ENCODE measurements at places on chromosomes 2 and 18.

- no peak for DNase-seq
Observed at GRCh38 chr2:169683054-169683424, 11.2 kb downstream of the CFAP210 start.

GRCh38 chr2:38370664-38371063 lies 6.4 kb downstream of the ATL2 start:
- DNase-seq, result no peak

DNA sequence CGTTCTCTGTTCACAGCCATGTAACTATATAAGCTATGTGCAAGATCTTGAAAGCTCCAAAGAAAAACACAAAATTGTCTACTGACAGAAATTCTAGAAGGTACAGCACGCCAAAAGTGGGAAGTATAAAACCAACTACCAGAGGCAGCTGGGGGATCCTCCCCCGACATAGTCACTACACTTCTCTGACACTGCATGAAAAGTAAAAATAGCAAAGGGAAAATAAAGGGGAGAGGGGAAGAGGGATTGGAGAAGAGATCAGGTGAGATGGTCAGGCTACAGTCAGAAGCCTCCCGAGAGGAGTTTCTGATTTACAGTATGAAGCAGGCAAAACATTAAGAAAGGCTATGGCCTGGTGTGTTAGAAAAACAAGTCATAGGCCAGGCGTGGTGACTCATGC lies 39.8 kb upstream of the PCBP1 start:
- DNase-seq, result no peak

DNA sequence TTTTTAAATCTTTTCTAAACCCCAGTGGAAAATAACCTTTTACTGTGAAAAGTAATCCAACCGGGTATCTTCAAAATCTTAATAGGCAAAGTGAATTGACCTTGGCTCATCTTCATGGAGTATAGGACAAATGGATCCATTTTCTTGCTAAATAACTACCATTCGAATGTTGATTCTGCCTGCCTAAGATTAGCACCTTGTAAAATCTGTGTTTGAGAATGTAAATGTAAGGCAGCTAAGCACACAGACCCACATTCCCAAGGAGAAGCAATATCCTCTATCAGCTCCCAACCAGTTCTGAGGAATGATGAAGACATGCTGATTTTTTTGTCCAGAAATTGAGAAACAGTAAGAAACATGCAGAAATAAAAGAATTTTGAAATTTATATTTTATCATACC lies 509.8 kb upstream of the SMIM21 start:
- no peak for DNase-seq

DNA sequence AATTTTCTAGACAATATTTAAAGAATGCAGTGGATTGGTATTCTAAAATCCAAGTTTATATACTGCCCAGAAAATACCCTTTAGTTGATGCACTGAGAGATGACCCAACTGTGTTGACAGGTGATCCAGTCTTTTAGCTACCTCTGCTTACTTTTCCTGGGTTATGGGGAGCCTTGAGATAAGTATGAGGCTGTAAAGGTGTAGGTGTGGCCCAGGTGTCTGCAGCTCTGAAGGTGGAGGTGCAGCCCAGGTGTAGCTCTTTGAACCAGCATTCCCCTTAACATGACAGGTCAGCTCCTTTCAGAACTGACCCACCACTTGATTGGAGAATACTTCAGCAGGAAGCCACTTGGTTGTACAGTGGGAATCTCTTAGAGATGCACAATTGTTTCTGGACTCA lies 62.3 kb upstream of the ACSL3 start:
- no peak for DNase-seq

GRCh38 chr18:59898609-59899297 lies 1.0 kb upstream of the PMAIP1 start:
- no peak for DNase-seq

DNA sequence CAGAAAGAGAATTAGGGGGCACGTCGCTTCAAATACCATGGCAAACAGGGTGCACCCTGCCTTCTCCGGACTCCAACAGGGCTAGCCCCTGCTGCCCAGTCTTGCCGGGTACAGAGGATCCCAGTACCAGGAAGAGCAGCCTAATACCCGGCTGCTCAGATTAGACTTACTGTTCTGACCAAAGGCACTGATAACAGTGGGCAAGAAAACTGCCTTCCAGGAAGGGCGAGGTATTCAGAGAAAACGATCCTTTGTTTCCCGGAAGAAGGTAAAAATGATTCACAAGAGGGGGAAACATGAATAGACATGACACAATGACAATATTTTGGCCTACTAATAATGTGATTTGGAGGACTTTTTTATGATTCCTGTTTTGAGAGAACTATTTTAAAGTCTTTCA lies 99.9 kb downstream of the SS18 start:
- no peak for DNase-seq

DNA sequence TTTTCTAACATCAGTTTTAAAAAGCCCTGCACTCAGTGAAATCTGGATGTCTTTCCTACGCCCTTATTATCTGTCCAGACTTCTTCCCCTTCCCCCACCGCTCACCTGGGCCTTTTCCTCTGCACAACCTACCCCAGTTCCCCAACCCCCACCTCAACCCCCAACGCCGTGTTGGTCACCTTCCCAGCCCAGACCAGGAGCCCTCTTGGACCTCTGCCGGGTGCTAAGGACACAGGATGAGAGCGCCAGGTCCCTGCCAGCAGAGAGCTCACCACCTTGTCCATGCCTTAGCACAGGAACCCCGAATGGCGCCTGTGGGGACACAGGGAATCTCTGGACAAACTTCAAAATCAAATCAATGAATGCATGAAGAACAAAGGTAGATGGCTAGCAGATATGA lies 966 bp upstream of the RBM43 start:
- DNase-seq, result no peak

GRCh38 chr2:123502931-123503330 lies 522.2 kb upstream of the CNTNAP5 start:
- no peak for DNase-seq

DNA sequence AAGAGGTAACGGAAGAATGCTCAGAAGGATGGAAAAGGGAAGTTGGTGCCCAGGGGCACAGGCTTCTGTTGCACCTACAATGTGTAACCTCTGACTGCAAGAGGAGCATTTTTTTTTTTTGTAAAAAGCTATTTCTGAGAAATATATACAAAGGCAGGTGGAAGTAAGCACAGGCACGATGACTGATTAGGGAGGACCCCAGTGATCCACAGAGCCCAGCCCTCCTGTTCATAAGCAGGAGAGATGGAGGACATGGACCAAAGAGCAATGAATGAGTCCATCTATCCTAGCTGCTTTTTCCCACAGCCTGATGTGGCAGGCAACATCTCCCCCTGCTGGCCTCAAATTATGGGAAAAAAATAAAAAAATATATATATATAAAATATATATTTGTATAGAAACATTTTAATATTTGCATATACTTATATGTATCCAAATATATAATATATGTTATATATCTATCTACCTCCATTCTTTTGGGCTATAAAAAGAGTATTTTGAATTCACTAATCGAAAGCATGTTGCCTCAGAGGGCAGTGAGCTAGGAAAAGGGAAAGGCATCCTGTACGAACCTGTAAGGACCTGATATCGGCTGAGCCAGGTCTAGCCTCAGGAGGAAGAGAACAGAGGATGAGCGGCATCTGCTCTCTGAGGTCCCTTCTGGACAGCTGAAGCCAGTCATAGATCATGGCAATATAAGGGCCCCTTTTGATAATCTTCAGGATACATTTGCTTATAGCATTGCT lies 166.0 kb upstream of the STK17B start:
- no peak for DNase-seq

DNA sequence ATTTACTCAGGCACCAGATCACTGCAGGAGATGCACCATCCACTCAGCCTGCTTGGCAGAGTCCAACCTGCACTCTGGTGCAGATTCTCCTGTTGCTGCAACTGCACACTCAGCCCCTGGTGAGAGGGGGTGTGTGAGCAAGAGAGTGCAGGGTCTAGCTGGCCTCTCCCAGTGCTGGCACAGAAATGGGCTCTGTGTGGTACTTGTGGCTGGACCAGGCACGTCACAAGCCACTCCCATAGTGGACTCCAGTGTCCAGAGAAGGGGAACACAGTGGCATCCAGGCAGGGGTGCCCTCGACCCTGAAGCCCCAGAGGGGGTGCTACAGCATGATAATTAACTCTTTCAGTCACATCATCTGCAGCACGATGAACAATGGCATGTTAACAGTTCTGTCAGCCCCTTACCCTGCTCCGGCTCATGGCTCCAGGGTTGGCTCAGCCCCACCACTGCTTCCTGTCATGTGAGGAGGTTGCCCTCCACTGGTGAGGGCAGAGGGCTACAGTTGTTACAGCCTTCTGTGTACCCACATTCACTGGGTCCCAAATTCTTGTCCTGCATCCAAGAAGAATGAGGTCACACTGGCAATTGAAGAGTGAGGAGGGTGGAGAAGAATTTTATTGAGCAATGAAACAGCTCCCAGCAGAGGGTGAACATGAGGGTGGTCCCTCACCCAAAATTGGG lies 135.7 kb downstream of the EVA1A start:
- no peak for DNase-seq
